ENCODE measurements at places on chromosomes 12 and 14. TPM values are rescaled to one million over a fixed set of nuclear protein-coding genes. Genes with fewer than 3 reads are reported as not detected.

GRCh38 chr12:94879542-94879941 is 124.0 kb downstream of the NDUFA12 start:
- DNase-seq, result peak; percentile 2

DNA sequence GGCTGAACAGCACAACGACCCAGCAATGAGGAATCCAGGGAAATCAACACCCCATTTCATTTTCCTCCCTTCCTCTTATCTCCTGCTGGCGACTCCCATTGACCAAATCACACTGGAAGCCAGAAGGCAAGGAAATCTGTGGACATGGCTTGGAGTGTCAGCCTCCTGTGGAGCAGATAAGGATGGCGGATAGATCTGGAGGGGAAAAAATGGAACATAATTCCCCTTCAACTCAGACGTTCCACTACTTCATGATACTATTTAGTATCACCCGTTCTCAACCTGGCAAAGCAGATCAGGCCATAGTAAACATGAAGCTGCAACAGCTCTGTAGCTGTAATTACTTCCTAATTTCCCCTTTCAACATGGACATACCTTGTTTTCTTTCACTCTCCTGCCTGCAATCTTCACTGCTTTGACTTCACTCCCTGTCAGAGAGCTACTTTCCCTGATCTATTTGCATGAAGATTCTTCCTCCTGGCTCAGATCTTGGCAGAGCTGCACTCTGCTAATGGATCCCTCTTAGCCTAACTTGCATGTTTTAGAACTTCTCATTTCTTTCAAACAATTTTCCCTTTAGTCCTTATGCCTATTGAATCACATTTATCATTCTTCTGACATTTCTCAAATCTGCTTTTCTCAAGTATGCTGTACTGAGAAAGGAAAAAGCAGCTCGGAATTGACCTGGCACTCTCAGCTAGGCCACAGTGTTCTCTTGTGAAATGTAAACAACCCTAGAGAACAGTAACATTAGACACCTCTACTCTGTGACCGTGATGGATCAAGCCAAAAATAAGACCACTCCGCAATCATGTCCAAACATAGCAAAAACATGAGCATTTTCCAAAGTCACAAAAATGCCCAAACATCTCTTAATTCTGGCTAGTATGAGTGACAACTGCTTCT is 135.1 kb downstream of the ETNK1 start:
- DNase-seq, result no peak

GRCh38 chr14:78633752-78634151 is 463.6 kb downstream of the NRXN3 start:
- no peak for DNase-seq

GRCh38 chr12:106696071-106696470 is 78.4 kb upstream of the RIC8B start:
- no peak for DNase-seq

ATL1 gene
- 3.1 TPM for total RNA-seq

SDR9C7 gene
- not detected for total RNA-seq

G2E3 gene
- total RNA-seq, result 30.4 TPM
